Fibroblast of mammary gland (primary cell): ENCODE measurements at places on chromosomes 7 and 10.
A peak's percentile ranks its signal among the peaks of the same experiment; 100 is the strongest.

DNA sequence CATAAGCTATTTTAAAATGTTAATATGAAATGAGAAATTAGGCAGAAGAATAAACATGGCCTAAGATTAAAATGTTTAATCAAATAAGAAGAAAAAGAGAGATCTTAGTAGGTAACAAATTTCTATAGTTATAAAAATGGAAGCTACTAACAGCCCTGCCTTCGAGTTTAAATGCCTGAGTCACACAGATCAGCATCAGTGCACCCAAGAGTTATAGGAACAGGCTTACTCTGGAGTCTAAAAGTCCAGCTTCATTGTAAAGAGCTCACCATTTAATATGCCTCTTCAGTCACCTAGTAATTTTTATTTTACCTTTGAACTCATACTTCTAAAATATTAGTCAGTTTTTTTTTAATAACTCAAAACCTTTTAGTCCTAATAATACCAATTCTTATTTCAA lies 52.6 kb downstream of the BRI3 start:
- DNase-seq: no peak

- DNase-seq: no peak
These were observed 2.7 kb downstream of the EVX1 start for GRCh38 chr7:27245124-27245797.

DNA sequence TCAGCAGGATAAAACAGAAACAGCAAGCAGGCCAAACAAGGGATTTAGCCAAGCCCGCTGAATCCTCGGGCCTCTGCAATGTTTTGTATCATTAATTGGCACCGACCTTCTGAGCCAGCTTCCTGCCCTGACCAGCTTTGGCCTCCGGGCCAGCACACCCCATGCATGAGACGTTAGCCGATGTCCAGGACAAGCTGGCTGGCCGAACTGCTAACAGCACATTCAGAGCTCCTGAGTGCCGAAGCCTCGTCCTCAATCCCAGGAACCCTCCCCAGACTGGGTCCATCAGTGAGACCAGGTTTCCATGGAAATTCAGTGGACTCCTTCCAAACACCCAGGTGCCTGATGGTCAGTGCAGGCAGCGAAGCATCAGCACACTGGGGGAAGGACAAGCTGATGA lies 134.3 kb upstream of the PFKP start:
- DNase-seq: no peak

DNA sequence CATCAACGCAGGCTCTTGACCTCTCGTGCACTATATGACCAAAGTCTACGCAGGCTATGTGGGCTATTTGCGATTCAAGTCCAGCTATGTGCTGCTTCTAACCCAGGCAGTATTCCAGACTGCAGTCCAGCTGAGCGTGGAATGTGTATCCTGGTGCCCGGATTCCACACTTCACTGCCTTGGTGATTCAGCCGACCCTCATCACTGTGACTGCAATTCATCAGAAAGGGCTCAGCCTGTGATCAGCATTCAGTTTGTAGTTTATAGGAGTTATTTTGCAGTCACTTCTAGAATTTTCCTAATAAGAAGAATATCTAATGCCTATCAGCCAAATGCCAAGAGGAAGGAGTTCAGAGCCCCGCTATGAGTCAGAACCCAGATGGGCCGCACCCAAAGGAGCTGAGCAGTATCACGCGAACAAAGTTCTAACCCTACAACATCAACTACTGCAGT lies 119.8 kb upstream of the LANCL2 start:
- peak; percentile 73 for DNase-seq

GRCh38 chr10:93110472-93111146 lies 36.9 kb downstream of the CYP26A1 start:
- DNase-seq: no peak

- peak; percentile 44 for DNase-seq
These were observed 963.7 kb downstream of the REEP3 start for GRCh38 chr10:64484811-64485330.

GRCh38 chr10:119133949-119134348 lies 30.0 kb downstream of the DENND10 start:
- no peak for DNase-seq

DNA sequence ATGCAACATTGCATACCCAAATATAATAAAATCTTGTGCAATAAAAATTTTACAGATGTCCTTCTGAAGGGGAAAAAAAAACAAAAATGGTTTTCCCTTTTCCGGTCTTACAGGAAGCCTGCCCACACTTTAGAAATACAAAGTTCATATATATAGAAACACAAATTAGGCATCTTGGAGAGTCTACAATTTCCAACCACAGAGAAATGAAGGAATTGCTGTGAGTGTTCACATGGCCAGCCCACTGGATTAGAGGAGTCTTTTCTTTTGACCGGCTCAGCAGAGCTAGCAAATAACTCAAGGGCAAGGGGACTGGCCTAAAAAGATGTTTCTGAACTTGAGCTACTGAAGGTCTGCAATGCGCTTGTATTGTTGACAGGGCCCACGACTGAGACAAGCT lies 92.4 kb downstream of the GLI3 start:
- peak; percentile 63 for DNase-seq
